Tracheal epithelial cell (primary cell): ENCODE measurements at places on chromosomes 5 and 9. TPM values are rescaled to one million over a fixed set of nuclear protein-coding genes. Genes with fewer than 3 reads are reported as not detected.

Gene NUTM2G
- not detected in 2 replicates for total RNA-seq

Gene IGIP
- total RNA-seq = 2.9 and 5.1 TPM in 2 replicates

Gene ARL14EPL
- total RNA-seq = not detected in 2 replicates

Gene CDK5RAP2
- total RNA-seq = 19.5 and 20.2 TPM in 2 replicates

Gene F2RL2
- not detected in 2 replicates for total RNA-seq

Gene FOXD4L6
- total RNA-seq = not detected in 2 replicates

Gene NR5A1
- total RNA-seq = 0.21 TPM in 1 of 2 replicates, not detected in the other

Gene NFIB
- total RNA-seq = 8.0 and 19.6 TPM in 2 replicates

Gene CTNND2
- total RNA-seq = not detected in 2 replicates

Gene QRFP
- total RNA-seq = not detected in 2 replicates

Gene C9orf50
- total RNA-seq = not detected in 2 replicates

Gene SHISAL2B
- not detected in 2 replicates for total RNA-seq

Gene PCA3
- total RNA-seq = not detected in 2 replicates

Gene RNF44
- 5.3 and 5.8 TPM in 2 replicates for total RNA-seq

Gene EQTN
- not detected in 2 replicates for total RNA-seq

Gene BTNL8
- total RNA-seq = 0.24 TPM in 1 of 2 replicates, not detected in the other

Gene DCAF10
- 45.3 and 48.2 TPM in 2 replicates for total RNA-seq

Gene PCDH1
- 71.6 and 75.2 TPM in 2 replicates for total RNA-seq

Gene PCDH12
- 0.72 TPM in 1 of 2 replicates, not detected in the other for total RNA-seq

Gene GPBP1
- 54.2 and 76.7 TPM in 2 replicates for total RNA-seq

Gene CDHR2
- total RNA-seq = under 0.01 TPM in 1 of 2 replicates, not detected in the other
